Stimulated activated CD8-positive, alpha-beta memory T cell treated with anti-CD3 and anti-CD28 coated beads, Interleukin-4, amount 100 ng/mL, for 48 hours (primary cell): ENCODE measurements at places on chromosomes 13 and 19.

- no peak for DNase-seq
These were observed 54.0 kb downstream of the DOCK9 start for GRCh38 chr13:98923641-98924397.

DNA sequence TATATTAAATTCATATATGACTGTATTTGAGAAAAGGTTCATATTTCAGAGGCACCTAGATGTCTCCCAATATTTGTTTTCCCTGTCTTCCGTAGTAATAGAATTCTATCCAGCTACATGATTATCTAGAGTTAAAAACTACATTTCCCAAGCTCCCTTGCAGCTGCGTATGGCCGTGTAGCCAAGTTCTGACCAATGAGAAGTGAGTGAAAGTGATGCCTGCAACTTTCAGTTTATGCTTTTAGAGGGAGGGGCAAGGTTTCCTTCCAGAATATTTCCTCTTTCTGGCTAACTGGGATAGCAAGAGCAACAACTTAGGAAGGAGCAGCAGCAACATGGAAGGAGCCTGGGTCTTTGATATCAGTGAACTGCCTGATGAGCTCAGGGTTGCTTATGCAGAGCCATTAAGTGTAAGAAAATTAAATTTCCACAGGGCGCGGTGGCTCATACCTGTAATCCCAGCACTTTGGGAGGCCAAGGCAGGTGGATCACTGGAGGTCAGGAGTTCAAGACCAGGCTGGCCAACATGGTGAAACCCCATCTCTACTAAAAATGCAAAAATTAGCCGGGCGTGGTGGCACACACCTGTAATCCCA is 23.2 kb upstream of the CYP2A13 start:
- DNase-seq = no peak

- DNase-seq = no peak
These were observed 402.2 kb upstream of the ZNF507 start for GRCh38 chr19:31943191-31943661.

DNA sequence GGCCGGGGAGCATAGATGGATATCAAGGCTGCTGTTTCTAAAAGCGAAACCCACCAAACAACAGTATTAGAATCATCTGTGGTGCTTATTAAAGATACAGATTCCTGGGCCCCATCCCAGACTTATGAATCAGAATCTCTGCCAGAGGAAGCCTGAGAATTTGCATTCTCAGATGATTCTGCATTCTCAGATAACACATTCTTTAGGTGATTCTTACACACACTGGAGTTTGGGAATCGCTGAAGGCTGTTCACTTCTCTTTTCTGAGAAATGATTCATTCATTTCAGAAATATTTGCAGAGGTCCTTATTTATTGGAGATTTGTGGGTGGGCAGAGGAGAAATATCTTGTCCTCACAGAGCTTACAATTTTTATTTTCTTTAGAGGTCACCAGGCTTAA is 24.4 kb downstream of the ALOX5AP start:
- DNase-seq = no peak

GRCh38 chr19:5369962-5370367 is 29.4 kb upstream of the PTPRS start:
- DNase-seq = peak; percentile 86

GRCh38 chr13:95784900-95785290 is 108.0 kb downstream of the DNAJC3 start:
- no peak for DNase-seq

- no peak for DNase-seq
These were observed 2.8 kb downstream of the SGTA start for GRCh38 chr19:2780284-2780683.

DNA sequence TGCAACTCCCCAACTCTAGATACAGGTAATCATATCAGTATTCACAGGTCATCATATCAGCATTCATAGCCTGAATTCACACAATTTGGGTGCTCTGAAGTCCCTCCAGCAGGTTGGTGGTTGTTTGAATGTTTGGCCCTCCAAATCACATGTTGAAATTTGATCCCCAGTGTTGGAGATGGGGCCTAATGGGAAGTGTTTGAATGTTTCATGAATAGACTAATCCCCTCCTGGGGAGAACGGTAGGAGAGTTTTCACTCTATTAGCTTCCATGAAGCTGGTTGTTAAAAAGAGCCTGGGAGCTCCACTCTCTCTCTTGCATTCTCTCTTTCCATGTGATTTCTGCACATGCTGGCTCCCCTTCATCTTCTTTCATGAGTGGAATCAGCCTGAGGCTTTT is 288.6 kb upstream of the PCDH9 start:
- no peak for DNase-seq

DNA sequence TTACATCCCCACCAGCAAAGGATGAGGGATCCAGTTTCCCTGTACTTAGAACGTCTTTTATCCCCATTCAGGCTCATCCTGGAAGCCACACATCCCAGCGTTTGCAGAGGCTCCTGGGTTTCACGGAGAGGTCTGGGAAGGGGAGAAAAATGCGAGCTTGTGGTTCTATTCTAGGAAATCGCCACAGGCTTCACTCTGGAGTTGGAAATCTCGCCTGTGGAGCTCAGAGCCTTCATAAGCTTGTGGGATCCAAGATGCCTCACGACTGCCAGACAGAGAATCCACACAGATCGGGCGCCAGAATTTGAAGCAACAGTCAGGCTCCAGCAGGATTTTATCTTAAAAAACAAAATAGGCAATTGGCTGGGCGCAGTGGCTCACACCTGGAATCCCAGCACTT is 157.9 kb downstream of the PTPRS start:
- DNase-seq = no peak
